ENCODE measurements at places on chromosomes 7 and 10. TPM values are rescaled to one million over a fixed set of nuclear protein-coding genes. Genes with fewer than 3 reads are reported as not detected.

- ATAC-seq, result peak; percentile 77
Observed at GRCh38 chr7:93921607-93922566, at the start of gene GNG11. GNG11 (plus strand) TSS chr7:93921735; CDS start chr7:93922138, 403 bp downstream.

DNA sequence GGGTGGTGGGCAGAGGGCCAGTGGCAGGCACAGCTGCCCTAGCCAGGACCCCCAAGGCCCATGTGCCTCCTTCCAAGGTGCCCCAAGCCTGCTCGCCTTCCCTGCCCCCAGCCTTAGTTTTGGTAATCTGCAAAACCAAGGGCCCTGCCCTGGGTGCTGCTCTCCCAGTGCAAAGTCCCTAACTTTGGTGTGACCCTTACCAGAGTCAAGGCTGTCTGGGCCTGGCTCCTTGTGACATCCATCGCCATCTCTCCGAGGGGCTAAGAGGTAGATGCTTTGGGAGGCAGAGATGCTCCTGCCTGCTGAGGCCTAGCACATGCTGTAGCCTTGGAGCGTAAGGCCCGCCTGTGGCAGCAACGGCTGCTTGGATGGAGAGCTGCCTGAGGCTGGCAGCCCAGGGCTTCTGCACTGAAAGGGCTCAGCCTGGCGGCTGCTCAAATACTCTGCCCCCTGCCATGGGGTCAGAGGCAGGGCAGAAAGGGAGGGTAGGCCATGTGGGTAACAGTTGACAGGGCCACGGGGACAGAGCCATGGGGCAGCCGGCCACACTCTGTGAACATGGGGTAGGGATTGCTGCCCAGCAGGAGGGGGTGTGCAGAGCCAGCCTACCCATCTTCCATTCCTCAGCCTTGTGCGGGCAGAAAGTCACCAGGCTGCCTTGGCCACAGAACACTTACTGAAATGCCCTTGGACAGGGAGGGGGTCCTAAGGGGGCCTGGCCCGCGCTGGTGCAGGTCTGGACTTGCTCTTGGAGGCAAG lies 17.9 kb upstream of the MYL7 start:
- no peak for ATAC-seq

GRCh38 chr10:59885430-59886134 lies 20.8 kb downstream of the CCDC6 start:
- ATAC-seq, result no peak

The SFMBT2 gene
- total RNA-seq, result 24.8 TPM

The MOGAT3 gene
- not detected for total RNA-seq

The NCF1 gene
- 2.2 TPM for total RNA-seq

- peak; percentile 45 for ATAC-seq
Observed at GRCh38 chr7:17444673-17445072, 146.2 kb downstream of the AHR start.

DNA sequence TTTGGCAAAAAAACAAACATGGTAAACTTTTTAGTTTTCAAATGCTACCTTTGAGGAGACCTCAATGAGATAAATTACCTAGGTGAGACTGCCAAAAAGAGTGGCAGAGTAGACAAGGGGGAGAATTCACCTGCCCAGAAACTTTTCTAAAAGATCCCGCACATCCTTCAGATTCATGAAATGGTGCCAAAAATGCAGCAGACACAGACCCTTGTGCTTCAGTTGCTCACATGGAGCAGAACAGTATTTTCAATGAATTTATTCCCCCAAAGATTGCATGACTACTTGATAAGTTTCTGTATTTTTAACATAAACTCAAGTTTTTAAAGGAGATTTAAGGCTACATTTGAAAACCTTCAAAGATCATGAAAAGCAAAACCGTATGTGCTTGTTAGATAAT lies 270.0 kb downstream of the TRIL start:
- ATAC-seq, result no peak

GRCh38 chr7:40722242-40722641 lies 587.4 kb downstream of the SUGCT start:
- no peak for ATAC-seq

GRCh38 chr7:1201916-1202315 lies 30.8 kb upstream of the UNCX start:
- no peak for ATAC-seq

GRCh38 chr10:63878428-63878827 lies 357.2 kb downstream of the REEP3 start:
- ATAC-seq, result no peak

Measured in activated T-helper 17 cell treated with anti-CD3 and anti-CD28 coated beads, Interleukin-2, amount 50 U/mL, for 72 hours (primary cell).